ENCODE measurements at places on chromosomes 6 and 20.

GRCh38 chr6:70221025-70221714 lies 81.7 kb downstream of the COL9A1 start:
- peak; percentile 26 for DNase-seq

DNA sequence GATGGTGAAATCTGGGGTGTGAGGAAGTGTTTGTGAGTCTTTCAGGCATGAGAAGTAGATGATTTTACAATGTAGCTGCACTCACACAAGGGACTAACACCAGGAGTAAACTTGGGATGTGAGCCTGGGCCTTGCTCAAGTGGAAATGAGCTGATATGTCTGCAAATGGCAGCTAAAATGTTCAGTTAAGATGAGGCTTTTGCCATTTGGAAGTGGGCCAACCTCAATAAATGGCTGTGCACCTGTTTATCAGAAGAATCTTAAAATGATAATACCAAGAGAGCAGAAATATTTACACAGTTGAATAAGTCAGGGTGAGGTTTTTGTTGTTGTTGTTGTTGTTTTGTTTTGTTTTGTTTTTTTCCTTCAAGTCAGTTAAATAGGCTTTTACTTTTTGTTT lies 25.7 kb upstream of the KLHL31 start:
- no peak for DNase-seq

- DNase-seq = no peak
Observed at GRCh38 chr6:153367021-153367420, 235.9 kb upstream of the RGS17 start.

DNA sequence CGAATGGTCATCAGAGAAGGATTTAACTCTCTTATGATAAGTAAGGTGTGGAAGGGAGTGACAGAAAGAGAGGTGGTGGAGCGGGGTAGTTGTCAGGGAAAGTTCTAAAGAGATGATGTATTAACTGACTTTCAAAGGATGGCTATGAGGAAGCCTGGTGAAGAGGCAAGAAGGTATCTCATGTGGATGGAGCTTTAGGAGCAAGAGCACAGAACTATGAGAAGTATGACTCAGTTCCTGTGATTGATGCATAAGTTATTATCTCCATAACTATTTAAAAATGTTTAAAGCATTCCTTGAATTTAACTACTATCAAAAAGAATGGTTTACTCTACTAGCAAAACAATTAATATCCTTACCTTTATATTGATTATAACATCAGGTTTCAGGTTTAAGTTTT lies 28.8 kb downstream of the AK9 start:
- DNase-seq = no peak

- DNase-seq = no peak
Observed at GRCh38 chr6:32566957-32567356, 22.7 kb downstream of the HLA-DRB1 start.

- no peak for DNase-seq
Observed at GRCh38 chr6:13472976-13473767, 14.2 kb downstream of the GFOD1 start.

GRCh38 chr6:71332012-71332411 lies 43.4 kb downstream of the OGFRL1 start:
- no peak for DNase-seq

DNA sequence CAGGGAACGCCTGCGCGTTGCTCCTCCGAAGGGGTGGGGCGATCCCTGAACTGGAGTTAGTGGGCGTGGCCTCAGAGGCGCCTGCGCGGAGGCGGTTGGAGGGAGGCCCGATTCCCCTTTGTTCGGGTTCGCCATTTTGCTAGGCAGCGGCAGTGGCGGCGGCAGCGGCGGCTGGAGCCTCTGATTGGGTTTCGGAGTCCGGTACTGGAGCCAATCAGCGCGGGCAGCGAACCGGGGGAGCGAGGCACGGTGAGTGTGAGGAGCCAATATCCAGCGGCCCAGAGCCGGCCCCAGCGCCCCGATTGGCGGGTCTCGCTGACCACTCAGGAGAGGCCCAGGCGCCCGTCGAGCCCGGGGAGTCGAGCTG lies at the start of gene NFYA:
Gene NFYA (plus strand): TSS at position 139 of the 367 bp plus-strand sequence. CDS start 6,116 bp downstream, outside the sequence.
- DNase-seq = no peak

GRCh38 chr6:166516251-166516884 lies 70.1 kb downstream of the RAMACL start:
- DNase-seq = no peak

DNA sequence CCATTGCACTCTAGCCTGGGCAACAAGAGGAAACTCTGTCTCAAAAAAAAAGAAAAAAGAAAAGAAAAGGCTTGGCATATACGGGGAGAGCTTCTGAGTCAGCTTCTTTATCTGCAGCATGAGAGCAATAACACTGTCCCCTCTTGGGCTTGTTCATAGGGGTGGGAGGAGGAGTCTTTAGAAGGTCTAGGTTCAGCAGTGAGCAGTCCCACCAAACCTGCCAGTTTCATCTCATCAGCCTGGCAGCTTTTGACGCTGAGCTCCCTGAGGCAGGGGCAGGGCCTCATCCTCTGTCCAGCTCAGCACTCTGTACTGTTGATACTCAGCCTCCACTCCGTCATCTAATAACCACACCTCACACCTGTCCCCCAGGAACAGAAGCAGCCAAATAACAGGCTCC lies 5.6 kb upstream of the C6orf132 start:
- DNase-seq = no peak

- no peak for DNase-seq
Observed at GRCh38 chr6:110356778-110357177, 1.4 kb downstream of the METTL24 start.

DNA sequence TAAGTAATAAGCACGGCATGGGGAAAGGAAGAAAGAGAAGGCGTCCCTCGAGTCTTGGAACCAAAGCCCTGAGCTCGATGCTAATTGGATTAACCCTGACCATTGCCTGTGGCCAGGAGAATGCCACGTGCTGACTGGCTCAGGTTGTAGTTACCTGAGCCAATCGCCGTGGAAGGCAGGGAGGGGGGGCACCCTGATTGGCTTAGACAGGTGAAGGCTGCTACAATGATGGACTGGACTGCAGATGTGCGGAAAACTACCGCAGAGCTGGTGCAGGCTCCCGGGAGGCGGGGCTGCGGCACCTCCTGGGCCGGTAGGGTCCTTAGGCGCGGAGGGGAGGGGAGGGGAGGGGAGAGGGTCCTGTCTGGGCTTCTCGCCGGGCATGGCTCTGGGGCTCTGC lies 121.3 kb downstream of the TFAP2C start:
- DNase-seq = no peak

GRCh38 chr6:47200536-47201334 lies 109.0 kb downstream of the TNFRSF21 start:
- no peak for DNase-seq

DNA sequence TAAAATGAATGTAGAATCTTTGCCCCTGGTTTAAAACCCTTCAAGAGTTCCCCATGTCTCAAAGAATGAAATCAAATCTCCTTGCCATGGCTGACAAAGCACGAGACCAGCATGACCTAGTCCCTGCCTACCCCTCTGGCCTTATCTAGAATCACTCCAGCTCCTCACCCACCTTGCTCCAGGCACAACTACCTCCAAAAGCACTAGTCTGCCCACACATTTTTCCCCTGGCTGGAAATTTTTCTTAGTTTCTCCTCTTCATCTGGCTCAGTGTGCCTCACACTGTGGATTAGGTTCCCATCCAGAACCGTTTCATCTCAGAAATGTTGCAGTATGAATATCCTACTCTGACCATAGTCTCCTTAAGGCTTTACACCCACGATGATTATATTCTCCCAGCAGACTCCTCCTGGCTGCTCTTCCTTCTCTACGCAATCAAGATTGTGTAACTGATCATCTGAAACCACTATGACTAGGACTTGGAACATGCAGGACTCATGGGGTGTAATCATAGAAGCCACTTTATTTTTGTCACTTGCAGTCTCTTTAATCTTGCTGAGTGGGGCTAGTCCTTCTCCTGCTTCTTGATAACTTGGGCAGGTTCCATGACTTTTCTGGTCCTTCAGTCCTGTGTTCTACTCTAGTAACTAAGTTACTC lies 7.8 kb upstream of the MRS2 start:
- DNase-seq = no peak

DNA sequence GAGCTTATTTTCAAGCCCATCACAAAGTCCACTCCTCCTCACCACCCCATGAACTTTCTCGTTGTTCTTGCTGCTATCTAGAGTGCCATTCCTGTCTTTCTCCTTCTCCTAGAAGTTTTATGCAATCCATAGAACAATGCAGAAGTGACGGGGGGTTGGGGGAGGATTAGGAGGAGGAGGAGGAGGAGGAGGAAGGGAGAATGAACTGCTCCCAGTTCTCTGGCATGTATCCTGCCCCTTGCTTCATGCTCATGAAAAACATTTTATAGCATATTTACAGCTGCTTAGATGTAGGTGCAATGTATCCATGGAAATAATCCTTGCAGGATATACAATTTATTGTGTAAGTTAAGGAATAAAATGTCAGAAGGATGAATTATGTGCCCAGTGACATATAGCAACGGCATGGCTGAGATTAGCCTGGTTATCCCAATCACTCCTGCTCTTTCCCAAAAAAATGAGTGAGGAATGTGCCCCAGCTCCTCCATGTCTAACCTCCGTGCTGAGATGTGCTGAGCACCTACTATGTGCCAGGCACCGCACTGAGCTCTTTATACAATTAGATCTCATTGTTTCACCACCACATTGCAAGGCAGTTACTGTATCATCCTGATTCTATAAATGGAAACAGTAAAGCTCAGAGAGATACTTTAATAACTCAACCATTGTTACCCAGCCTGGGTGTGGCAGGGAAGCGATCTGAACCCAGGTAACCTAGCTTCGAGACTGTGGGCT lies 41.6 kb upstream of the TFAP2C start:
- no peak for DNase-seq

- peak; percentile 49 for DNase-seq
Observed at GRCh38 chr6:35146453-35146852, 5.3 kb upstream of the TCP11 start.

DNA sequence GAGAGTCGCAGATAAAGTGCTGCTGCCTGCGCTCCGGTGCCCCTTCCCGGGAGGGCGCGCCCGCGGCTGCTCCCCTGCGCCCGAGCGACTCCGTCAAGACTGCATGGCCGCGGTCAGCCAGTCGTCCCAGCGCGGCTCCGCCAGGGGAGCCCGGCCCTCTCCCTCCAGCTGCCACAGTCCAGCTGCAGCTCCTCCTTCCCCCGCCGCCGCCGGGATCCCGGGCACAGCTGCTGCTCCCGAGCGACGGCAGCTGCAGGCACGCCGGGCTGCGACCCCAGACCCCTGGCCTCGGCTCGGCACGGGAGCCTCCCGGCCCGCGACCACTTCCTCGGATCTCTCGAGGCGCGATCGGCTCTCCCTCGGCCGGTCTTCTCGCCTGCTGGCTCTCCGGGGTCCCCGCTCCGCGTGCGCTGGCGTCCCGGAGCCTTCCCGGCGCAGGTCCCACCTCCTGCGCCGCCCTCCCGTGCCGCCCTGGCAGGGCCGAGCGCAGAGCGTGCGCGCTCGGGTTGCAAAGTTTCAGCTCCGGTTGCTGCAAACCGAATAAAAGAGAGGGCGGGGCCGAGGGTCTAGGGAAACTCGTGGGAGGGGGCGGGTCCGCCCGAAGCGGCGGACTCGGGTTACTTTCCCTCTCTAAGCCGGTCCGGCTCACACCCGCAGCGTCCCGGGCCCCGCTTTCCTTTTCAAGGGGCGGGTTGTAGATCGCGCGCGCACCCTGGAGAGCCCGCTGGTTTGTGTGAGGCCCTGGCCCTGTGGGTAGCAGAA lies at the start of gene CNKSR3:
Gene CNKSR3 (minus strand): TSS at position 542 of the 762 bp plus-strand sequence. CDS start 571 bp downstream, outside the sequence.
- DNase-seq = peak; percentile 51

DNA sequence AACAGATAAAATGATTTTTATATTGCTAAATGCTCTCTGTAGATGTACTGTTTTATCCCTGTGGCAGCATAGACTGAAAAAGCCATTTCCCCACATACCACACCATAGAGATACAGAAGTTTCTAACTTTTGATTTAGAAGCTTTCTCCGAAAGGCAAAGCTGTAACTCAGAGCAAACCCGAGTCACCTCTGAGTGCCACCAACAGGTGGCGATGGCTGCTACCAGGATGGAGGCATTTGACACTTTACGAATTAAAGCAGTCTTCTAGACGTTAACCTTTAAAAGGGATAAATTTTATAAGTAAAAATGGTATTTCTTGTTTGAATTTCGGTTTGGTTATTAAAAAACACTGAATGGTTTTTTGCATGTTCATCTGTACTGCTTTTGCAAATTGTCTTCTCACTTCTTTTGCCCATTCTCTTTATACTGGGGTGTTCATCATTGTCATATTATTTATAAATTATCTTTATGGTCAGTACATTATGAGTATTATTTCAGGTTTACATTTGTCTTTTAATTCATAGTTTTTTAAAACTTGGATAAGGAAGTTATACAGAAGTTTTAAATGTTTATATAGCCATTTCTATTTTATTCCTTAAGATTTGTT lies 201.0 kb upstream of the CEP162 start:
- peak; percentile 38 for DNase-seq

DNA sequence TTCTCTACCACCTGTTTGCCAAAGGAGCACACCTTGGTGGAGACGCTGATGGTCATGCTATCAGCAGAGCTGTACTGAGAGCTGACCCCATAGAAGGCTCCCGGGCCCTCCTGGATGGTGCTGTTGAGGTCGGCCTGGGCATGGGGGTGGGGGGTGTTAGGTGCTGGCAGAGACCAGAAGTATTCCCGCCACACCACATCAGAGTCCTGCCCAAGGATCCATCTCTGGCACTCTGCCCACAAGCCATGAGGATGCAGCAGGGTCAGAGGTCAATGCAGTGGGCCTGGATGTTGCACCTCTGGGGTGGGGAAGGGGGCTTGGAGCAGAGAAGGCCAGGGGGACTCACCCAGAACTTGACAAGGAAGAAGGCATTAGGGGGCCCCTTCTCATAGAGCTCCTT lies 7.4 kb downstream of the RPL10A start:
- DNase-seq = no peak

DNA sequence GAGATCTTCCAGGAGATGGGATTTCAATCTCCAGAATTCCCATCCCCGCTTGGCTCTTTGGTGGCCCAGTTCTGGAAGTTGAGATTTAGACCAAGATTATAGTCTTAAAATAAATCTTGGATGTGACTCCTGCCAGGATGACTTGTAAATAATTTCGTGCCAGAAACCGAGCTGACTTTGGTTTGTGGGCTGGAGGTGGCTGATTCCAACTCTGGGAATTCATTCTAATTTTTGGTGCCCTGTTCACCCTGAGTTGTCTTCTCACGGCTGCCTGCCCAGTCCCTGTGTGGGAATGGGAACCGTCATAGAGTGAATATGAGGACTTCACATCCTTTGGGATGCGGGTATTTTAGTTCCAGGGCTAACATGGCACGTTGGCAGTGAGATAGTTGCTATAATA lies 64.8 kb downstream of the JARID2 start:
- DNase-seq = no peak

- no peak for DNase-seq
Observed at GRCh38 chr20:44884907-44885391, 556 bp upstream of the YWHAB start.

DNA sequence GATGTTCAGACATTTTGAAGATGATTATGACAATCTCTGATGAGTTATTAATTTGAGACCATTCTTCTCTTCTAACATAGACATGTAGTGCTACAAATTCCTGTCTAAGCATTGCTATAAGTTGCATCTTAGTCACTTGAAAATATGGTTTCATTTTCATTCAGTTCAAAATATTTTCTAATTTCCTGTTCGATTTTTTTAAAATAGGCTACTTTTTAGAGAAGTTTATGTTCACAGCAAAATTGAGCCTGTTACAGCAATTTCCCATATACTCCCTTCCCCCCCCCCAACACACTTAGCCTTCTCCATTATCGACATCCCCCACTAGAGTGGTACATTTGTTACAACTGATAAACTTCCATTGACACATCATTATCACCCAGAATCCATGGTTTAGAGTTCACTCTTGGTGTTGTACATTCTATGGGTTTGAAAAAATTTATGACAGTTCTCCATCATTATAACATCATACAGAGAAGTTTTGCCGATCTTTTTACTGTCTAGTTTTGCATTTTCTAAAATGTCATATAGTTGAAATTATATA lies 31.2 kb downstream of the PLAGL1 start:
- no peak for DNase-seq

Data from activated CD4-positive, alpha-beta T cell treated with anti-CD3 and anti-CD28 coated beads, Interleukin-10, Interleukin-2, amounts not matched to agents 100 ng/mL and 50 ng/mL, durations not matched to agents 16 hours and 8 hours (primary cell).